ENCODE measurements at places on chromosomes 2 and 18. TPM values are rescaled to one million over a fixed set of nuclear protein-coding genes. Genes with fewer than 3 reads are reported as not detected.

DNA sequence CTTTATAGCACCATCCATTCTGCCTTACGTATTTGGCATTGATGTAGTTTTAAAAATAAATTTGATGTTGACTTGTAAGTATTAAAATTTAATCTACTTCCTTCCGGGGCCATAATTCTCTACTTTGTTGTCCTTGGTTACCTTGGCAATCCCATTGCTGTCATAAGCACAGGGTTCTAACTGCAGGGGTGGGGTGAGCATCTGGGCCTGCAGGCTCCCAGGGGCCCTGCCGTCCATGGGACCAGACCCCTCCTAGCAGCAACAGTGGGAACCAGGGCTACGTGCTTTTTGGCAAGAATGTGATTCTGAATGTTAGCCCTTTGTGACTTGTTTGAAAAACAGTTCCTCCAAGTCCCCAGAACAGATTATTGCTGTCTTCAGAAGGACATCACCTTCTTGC, 4.9 kb downstream of the ASAP2 start:
- DNase-seq = no peak

- DNase-seq = no peak
These were observed 1315.1 kb upstream of the DDX18 start for GRCh38 chr2:116499389-116499788.

GRCh38 chr2:98026927-98027522, 31.3 kb upstream of the TMEM131 start:
- no peak for DNase-seq

DNA sequence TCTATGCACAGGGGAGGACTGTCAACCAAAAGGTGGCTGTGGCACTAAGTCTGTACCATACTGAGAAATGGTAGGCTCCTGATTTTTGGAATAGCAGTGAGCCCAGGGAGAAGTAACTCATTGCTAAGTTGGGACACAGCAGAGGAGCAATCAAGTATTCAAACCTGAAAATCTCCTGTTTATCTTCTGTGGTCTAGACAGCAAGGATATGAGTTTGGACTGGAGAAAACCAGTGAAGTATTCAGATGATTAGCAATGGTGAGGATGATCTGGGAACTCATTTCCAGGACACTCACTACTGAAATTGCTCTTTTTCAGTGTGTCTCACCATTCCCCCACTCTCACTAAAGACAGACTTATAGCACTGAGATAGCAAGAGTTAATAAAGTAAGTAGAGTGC, 112.0 kb downstream of the GULP1 start:
- DNase-seq = no peak

- no peak for DNase-seq
These were observed 258.1 kb downstream of the ALK start for GRCh38 chr2:29663268-29663667.

DNA sequence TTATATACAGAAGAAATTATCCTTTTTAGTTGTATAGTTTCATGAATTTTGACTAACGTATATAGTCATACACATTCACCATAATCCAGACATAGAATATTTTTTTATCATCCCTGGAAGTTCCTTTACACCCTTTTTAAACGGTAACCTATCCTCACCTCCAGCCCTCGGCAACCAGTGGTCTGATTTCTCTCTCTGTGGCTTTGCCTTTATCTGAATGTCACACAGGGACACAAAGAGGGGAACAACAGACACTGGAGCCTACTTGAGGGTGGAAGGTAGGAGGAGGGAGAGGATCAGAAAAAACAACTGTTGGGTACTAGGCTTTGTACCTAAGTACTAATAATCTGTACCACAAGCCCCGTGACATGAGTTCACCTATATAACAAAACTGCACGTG, 191.9 kb downstream of the MC4R start:
- no peak for DNase-seq

DNA sequence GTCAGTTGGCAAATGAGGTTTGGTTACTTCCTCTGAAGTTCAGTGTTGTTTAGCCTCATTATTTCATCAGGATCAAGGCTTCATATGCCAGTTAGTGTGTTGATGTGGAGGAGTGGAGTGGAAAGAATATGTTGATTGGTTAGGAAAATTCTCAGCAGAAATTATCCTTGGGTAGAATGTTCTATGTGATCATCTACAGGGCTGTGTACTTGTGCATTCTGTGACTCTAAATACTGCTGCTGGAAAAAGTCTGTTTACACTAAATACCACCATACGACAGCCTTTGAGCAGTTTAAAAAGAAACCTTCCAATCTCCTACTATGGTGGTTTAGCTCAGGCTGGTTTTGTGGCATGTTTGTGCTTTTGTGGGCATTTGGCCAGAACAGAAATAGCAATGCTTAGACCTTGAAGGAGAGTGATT, 25.8 kb downstream of the CAB39 start:
- no peak for DNase-seq

- no peak for DNase-seq
These were observed 1.9 kb upstream of the NMUR1 start for GRCh38 chr2:231531883-231532755.

GRCh38 chr18:31100436-31101182, 1.6 kb downstream of the DSC2 start:
- DNase-seq = peak; percentile 65

- DNase-seq = no peak
These were observed 36.4 kb downstream of the FLACC1 start for GRCh38 chr2:201320701-201321100.

DNA sequence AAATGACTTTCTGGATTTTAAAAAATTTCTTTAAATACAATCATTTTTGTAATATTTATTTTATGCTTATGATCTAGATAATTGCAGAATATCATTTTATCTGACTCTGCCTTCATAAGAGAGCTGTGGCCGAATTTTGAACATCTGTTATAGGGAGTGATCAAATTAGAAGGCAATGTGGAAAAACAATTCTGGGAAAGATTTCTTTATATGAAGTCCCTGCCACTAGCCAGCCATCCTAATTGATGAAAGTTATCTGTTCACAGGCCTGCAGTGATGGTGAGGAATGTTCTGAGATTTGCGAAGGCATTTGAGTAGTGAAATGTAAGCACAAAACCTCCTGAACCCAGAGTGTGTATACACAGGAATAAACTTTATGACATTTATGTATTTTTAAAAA, 79.5 kb downstream of the ITGA4 start:
- DNase-seq = no peak

DNA sequence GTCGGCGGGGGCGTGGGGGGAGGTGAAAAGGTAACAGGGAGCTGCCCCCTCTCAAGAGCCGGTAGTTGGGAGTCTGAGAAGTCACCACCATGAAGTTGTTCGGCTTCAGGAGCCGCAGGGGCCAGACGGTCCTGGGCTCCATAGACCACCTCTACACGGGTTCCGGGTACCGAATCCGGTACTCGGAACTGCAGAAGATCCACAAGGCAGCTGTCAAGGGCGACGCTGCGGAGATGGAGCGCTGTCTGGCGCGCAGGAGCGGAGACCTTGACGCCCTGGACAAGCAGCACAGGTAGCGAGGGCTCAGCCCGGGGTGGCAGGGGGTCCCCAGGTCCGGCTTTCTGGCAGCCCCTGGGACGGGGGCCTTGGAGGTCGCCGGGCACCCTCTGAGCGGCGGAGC, 47.1 kb upstream of the ZNF519 start:
- no peak for DNase-seq

DNA sequence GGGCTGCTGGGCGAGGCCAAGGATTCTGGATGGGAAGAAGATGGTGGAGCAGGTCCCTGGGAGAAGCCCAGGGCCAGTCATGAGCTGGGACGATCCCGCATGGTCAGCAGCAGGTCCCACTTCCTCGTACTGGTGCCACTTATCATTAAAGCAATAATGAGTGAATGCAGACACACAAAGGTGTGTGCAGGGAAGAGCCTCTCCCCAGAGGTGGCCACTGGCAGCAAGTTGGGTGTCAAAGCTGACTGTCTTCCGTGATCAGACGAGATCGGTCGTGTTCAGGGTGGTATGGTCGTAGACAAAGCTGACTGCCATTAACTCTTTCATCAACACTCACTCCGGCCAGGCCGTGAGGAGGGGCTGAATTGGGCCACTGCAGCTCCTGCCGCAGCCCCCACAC, 10.3 kb upstream of the ARHGEF4 start:
- DNase-seq = peak; percentile 11

- DNase-seq = no peak
These were observed 292.6 kb downstream of the PRKCE start for GRCh38 chr2:45944074-45944473.

DNA sequence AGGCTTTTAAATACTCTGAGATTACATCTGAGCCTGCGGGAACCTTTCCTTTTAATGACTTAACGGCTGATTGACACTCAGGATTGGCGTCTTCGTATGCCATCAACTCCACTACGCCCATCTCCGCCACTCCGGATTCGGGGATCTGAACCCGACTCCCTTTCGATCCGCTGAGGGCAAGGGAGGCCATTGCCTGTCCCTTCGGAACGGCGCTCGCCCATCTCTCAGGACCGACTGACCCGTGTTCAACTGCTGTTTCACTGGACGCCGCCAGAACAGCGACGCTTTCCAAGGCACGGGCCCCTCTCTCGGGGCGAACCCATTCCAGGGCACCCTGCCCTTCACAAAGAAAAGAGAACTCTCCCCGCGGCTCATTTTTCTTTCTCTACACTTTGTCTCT, 90.4 kb downstream of the PID1 start:
- DNase-seq = no peak

The CREB1 gene
- total RNA-seq = 57.0 TPM

The NEB gene
- 0.87 TPM for total RNA-seq

The PSTPIP2 gene
- 2.0 TPM for total RNA-seq

The NRP2 gene
- total RNA-seq = 7.6 TPM

The NT5DC4 gene
- total RNA-seq = not detected

The CRYGA gene
- not detected for total RNA-seq

The TMEM200C gene
- 0.95 TPM for total RNA-seq
